ENCODE measurements at places on chromosomes 7 and 10.
A peak's percentile ranks its signal among the peaks of the same experiment; 100 is the strongest.

- no peak for DNase-seq
Measured at GRCh38 chr7:130417213-130417612, 23.6 kb downstream of the CEP41 start.

GRCh38 chr7:81710751-81711150, 59.1 kb downstream of the HGF start:
- no peak for DNase-seq

DNA sequence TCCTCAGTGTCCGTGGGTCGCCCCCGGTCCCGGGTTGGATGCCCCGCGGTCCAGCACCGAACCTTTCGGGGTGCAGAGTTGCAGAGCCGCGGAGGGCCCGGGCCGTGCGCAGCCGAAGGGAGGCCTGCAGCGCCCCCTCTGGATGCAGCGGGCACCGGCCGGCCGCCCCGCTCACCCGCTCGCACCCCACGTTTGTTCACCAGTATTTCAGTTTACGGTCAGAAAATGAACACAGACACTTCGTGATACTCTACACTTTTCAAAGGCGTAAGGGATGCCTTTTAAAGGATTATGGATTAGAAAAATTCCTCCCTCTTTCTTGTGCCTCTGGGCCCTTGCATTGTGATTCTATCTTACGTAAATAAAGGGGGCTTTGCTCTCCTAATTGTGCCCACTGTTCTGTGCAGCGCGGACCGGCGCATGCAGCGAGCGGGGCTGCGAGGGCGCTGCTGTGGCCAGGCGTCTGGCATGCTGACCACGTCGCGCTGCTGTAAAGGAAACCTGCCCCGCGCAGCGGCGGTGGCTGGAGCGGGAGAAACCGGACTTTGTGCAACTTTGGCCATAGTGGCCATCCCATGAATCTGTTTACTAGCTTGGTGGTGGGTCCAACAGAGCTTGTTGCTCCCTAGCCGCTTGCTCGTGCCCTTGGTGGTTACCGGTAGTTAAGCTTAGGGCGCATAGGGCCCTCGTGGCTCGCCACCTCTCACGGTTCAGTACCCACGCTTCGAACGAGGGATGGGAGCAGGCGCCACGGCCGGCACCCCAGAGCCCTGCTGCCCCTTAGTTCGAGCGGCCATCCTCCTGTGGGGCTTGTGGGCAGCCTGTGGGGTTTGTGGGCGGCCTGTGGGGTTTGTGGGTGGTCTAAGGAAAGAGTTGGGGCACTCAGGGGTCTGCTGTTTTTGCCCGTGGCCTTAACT, 739 bp upstream of the MEST start:
- peak; percentile 32 for DNase-seq

GRCh38 chr7:102425639-102426267, 7.6 kb upstream of the ORAI2 start:
- peak; percentile 42 for DNase-seq

GRCh38 chr7:22109761-22110160, 164.1 kb upstream of the CDCA7L start:
- no peak for DNase-seq

GRCh38 chr7:111650456-111650999, 88.2 kb upstream of the IMMP2L start:
- no peak for DNase-seq

DNA sequence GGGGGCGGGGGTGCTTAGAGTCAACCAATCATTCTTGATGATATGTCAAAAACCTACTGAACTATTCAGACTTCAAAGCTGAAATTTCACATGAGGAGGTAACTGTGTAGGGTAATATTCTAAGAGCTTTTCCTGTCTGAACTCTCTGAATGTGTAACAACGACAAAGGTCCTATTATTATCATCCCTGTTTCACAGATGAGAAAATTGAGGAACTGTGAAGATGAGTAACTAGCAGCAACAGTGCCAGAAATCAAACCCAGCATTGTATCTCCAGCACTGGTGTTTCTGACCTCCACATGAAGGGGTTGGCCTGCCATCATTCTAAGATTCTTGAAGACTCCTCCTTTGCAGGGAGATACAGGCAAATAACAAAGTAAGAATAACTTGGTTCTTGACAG, 294.7 kb upstream of the AOAH start:
- DNase-seq, result no peak

DNA sequence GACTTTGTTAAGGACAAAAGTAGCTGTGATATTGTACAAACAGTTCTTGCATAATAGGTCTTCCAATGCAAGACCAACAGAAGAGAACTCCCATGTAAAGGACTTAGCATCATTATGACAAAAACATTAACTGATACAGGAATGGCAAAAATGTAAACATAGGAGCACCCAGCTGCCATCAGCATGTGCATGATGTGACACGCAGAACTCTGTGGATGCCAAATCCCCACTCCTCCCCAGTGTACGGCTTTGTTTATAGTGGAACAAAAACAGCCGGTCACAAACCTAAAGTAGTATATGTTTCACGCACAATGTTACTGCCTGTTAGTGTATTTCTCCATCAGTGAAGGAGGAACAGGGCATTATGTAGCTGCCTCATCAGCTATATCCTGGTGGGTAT, 316.0 kb upstream of the AOAH start:
- no peak for DNase-seq

DNA sequence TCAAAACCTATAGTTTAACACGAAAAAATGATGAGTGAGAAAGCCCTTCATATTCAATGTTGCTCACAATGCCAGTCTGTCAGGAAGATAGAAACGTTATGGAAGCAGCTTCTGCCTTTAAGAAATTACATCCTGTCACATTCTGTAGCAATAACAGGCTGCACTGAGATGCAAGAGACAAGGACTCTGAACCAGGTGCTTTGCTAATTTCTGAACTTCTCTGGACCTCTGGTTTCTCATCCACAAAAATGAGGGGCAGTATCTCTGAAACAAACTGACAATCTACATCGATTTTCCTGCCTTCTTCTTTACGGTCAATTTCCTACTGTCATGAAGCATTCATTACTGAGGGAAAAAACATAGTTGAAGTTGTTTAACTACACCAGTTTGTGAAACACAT, 234.0 kb downstream of the SNX13 start:
- no peak for DNase-seq

DNA sequence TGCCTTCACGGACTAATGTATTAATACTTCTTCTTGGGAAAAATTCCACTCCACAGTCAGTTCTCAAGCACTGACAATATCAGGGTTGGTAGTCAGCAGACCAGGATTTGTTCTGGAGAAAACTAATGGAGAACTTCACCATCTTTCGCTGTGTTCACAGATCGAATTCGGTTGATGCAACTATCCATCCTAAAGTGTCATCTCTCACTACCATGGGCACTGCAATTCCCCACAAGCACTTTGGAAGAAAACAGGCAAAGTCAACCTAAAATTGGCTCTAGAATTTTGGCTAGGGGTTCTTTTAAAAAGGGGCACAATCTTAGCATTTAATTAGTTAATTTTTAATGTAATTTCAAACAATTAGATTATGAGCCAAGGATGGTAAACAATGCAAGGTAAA, 164.4 kb downstream of the HGF start:
- no peak for DNase-seq
